ENCODE measurements at places on chromosomes 13 and 19.

DNA sequence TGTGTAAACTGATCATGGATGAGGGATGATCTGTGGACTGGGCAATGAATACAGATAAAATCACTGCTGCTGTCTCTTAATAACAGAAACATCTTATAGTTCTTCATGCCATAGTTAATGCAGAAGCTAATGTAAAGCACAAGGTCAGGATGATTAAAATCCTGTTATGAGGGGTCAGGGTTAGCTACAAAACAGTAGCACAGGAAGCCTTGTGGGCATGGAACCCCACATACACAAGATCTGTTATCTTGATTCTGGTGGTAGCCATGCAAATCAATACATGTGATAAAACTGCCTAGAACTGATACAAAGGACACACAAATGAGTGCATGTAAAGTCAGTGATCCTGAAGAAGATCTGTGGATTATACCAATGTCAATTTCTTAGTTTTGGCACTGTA, 96.4 kb downstream of the KLF12 start:
- DNase-seq, result no peak

GRCh38 chr13:45200701-45201232, at the start of gene KCTD4:
Gene KCTD4, minus strand, starts transcription at chr13:45201045. Its CDS starts 6,478 bp downstream, at chr13:45194567.
- no peak for DNase-seq

DNA sequence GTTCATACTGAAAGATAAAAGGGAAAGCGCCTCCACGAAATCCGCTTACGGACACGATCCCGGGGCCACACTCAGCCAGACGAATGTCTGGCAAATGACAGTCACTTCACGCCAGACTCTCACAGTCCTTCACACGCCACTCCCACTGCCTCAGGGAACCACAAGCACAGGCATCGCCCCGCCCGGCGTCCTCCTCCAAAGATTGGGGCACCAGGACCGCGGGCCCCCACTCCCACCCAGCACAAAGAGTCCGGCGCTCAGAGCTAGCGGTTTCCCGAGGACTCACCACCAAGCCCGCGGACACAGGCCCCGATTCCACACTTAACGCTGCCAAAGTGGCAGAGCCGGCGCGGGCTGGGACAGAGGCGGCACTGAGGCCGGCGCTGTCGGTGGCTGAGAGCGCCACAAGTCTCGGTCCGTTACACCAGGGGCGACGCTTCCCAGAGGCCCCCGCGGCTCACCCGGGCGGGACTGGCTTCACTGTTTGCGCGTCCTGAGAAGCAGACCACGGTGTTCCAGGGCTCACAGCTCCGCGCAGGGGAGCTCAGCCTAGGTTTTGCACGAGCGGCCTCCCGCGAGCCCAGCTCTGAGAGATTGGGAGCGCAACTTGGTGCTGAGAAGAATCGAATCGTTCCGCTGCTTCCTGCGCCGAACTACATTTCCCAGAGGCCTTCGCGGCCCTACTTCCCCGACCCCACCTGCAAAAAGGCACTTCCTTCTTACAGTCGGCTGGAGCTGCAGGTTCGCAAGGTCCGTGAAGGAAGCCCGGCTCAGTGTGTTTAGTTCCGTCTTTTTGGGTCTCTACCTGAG, at the start of gene ZNF569:
Gene ZNF569, minus strand, starts transcription at position 647 of the 810 bp plus-strand sequence. CDS start 22,523 bp downstream, outside the sequence.
- DNase-seq, result peak; percentile 79

DNA sequence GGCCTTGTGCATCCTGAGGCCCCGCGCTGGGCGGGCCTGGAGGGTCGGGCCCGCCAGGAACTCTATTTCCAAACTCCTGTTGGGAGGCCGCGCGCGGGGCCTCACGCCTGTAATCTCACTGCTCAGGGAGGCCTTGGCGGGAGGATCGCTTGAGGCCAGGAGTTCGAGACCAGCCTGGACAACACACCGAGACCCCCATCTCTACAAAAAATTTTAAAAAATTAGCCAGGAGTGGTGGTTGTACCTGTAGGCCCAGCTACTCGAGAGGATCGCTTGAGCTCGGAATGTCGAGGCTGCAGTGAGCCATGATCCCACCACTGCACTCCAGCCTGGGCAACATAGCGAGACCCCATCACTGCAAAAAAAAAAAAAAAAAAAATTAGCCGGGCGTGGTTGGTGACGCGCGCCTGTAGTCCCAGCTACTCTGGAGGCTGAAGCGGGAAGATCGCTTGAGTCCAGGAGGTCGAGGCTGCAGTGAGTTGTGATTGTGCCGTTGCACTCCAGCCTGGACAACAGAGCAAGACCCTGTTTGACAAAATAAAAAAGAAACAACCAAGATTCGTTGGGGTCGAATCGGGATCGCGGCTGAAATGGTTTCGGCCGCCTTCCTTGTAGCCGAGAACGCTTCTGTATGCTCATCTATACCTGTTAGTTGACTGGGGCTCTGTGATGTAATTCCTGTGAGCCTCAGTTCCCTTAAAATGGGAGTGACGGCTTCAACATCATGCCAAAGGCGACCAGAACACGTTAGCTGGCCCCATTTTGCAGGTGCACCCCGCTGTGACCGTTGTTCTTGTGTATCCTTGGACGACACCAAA, 636 bp downstream of the SF3A2 start:
- no peak for DNase-seq

DNA sequence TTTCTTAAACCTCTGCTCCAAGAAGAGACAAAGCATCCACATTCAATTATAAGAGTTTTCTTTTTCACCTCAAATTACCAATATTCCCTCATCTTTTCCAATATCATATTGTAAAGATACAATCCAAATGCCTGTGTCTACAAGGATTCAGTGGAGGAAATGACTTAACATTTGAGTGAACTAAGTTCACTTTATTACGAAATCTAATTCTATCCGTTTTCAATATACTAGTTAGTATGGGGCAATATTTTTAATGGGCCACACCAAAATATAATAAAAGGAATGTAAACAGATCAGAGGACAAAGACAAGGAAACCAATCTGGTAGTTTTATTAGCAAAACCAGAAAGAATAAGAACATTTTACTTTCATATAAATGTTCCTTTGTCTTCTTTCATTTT, 136.0 kb downstream of the DCLK1 start:
- no peak for DNase-seq

DNA sequence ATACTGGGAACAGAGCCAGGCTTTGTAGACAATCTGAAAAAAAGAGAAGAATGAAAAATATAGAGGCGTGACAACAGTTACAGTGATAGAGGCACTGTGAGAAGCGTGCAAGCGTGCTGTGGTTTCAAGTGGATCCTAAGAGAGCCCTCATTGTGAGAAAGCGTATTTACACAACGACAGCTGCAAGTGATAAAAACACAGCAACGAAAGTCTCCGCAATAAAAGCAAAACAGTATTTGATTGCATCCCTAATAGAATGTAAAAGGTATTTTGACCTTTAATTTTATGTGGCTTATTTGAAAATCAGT, 642.7 kb upstream of the ARGLU1 start:
- no peak for DNase-seq

DNA sequence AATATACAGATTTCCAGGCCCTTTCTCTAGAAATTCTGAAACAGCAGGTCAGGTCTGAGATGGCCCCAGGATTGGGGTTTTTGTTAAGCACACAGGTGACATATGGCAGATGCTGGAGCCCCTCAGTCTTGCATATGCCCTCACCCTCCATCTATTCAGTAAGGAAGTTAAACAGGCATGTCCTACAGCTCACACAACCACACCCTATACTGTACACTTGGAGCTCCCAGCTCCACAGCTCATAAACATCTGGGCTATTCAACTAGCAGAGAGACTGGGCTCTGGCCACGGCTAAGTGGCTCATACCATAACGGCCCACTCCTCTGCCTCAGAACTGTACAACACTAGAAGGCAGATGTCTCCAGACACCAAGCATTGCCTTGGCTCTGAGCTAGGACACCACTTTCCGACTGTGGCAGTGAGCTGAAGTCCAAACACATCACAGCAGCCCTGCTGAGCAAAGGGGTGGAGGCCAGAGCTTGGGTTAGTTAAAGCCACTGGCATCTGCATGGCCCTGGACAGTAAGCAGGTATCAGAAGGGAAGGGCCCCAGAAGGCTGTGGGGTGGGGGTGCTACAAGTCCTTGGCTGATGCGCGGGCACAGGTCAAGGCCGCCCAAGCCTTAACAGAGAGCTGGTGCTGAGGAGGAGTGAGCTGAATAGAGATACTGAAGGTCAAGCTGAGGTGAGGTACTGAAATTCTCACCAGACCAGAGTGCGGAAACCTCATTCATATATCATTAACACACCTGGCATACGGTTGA, 79.1 kb downstream of the ABCC4 start:
- no peak for DNase-seq

GRCh38 chr13:98541191-98541590, 35.7 kb downstream of the STK24 start:
- DNase-seq, result no peak

DNA sequence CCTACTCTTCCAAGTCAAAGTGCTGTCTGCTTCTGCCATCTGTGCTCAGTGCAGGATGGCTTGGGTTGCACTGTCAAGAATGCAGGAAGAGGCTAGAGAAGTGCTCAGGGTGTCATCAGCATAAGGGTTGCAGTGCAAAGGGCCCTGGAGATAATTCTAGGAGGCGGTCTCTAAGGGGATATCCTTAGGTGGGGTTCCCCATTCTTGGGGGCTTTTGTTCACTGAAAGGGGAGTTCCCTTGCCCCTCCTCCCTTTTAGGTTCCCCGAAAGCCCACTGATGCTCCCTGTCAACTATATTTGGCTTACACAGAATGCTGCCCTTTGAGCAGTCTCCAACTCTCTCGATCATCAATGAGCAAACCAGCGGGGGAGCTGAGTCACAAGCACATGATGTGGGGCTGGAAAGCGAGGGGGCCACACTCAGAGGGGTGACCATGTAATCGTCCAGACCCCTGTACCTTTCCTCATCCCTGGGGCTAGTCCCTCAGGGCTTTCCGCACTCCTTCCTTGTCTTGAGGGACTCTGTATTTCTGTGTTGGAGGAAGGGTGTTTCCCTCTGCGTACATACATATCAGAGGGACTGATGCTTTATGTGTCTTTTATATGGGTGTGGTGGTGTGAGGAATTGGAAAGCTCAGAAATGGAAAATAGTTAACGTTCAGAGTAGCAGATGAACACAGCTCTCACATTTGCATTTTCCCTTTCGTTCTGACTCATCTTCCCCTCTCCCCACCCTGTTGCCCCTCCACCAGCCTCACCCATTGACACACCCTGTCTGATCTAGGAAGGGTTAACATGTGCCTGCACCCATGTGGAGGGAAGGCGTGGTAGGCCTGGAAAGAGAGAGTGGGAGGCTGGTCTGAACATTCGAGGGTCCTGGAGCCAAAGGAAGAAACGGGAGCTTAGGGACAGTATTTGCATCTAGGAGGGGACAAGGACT, 6.7 kb downstream of the ZBTB32 start:
- peak; percentile 55 for DNase-seq

DNA sequence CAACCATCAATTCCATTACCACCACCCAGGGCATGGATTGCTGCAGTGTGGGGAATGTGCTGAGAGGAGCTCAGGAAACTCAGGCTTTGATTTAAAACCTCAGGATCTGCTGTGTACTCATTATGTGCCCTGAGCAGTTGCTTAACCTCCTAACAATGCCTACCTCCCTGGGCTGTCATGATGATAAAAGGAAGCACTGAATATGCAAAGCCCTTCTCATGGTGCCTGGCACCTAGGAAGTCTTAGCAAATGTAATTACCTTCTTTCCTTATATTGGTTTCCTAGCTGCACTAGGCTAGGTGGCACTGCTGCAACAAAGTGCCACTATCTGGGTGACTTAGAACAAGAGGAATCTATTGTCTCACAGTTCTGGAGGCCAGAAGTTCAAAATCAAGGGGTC, 62.2 kb downstream of the KCTD12 start:
- no peak for DNase-seq

DNA sequence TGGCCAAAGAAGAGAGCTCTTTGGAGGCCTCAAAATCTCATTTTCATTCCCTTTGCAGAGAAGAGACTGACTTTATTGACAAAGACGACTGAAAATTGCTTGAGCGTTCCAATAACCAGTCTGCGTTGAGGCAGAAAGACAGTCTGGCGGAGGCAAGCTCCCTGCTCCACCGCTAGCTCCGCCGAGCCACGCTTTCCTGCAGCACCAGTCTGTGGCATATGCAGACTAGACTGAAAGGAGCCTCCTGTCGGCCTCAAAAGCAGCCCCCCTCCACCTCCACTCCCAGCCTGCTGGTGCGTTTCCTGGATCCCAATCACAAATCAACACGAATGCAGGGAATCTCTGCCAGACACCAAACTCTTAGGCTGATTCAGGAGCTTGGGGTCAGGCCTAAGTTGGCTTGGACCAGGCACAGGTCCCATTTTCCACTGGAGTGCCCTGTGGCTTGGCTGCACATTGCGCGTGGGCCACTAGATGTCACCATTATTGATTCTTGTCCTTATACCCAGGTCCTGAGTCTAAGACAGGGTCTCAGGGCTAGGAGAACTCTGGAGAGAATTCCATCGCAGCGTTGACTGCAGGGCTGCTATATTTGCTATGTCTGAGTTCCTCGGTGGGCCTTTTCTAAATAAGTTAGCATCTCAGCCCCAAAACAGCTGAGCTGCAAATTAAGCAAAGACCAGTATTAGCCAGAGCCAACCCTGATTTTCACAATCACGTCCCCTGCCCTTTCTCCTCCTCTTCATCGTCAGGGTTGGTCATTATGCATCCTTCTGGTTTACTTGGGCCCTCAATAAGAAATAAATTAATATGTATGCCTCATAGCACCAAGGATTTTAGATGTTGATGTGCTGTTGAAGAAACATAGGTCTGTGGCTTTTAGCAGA, 5.2 kb upstream of the ZNF507 start:
- DNase-seq, result peak; percentile 50

DNA sequence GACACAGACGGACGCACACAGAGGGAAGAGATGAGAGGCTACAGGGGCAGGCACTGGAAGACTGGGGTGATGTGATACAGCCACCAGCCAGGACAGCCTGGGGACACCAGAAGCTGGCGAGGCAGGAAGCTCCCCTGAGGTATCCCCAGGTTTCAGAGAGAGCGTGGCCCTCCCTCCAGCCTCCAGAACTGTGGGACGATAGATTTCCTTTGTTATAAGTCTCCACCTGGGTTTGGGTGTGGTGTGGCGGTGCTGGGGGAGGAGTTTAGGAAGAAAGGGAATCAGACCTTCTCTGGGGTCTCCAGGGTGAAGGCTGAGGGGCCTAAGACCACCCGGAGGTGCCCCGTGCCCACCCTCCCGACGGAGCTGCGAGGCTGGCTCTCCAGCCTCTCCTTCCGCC, 2.7 kb upstream of the ASPDH start:
- DNase-seq, result no peak

DNA sequence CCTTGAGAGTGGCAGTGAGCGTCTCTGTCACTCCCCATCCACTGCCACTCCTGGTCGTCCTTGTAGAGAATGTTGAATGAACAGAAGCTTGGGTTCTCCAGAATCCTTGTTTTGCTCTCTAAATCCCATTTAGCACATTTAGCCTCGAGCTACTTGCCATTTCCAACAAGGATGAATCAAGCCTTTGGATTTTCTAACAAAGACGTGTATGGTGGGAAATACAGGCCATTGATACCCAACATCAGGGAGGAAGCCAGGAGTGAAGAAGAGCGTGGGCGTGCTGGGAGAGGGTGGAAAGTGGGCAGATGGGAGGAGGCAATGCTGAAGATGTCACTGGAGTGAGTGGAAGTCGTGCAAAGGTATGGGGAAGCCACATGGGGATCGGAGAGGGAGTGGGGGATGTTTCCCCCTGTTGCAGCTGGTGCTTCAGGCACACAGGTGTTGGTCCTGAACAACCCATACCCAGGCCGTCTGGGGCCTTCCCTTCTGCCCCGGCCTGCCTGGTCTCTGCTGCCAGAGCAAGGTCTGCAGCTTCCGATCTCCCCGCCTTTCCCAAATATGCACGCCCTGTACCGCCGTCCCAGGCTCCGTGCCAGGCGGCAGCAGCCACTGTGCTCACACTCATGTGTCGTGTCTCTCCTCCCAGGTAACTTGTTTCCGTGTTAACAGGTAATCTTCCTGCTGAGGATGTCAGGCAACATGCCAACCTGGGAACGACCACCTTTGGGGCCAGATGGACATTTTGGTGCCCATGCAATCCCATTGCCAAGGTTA, 48.7 kb downstream of the ZIC5 start:
- no peak for DNase-seq
